Endothelial cell (in vitro differentiated cells): ENCODE measurements at places on chromosomes 3 and 15.

DNA sequence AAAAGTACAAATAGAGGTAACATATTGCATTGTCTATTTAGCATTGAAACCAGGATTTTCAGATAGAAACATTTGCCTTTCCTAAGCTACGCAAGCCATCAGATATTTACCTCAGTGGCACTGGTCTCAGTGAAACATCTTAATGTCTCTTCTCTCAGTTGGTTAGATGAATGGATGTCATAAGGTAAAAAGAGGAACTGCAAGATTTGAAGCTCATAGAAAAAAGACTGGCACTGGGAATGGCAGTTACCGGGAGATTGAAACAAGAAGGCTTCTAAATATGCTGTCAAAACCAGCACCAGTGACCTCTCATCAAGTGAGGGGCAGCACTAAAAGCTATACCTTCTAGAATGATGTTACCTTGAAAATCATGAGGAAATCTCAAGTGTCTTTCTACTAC, 486.4 kb downstream of the FHIT start:
- DNase-seq = no peak

- DNase-seq = no peak
These were observed 22.7 kb downstream of the EXD1 start for GRCh38 chr15:41207687-41208448.

GRCh38 chr15:29369261-29369660, 99.6 kb upstream of the NSMCE3 start:
- no peak for DNase-seq

DNA sequence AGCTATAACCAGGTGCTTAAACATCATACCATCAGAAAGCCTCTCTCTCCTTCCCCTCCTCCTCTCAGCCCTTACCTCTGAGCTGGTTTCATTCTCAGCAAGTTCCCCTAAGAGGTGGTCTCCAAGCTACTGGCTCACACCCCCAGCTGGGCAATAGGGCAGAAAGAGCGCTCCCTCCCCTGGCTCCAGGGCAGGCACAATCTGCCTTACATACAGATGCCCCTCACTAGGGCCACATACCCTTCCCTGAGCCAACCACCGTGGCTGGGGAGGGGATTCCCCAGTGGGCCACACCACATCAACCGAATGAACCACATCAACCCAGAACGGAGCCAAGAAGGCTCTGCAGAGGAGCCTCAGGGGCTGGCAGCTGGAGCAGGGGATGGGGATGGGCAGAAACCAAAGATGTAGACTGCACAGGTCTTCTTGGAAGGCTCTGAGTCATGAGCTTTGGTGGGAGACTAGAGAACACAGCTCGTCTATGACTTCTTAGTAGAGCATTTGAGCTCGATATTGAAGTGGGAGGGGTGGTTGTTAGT, 4.6 kb upstream of the FBLN2 start:
- DNase-seq = no peak

DNA sequence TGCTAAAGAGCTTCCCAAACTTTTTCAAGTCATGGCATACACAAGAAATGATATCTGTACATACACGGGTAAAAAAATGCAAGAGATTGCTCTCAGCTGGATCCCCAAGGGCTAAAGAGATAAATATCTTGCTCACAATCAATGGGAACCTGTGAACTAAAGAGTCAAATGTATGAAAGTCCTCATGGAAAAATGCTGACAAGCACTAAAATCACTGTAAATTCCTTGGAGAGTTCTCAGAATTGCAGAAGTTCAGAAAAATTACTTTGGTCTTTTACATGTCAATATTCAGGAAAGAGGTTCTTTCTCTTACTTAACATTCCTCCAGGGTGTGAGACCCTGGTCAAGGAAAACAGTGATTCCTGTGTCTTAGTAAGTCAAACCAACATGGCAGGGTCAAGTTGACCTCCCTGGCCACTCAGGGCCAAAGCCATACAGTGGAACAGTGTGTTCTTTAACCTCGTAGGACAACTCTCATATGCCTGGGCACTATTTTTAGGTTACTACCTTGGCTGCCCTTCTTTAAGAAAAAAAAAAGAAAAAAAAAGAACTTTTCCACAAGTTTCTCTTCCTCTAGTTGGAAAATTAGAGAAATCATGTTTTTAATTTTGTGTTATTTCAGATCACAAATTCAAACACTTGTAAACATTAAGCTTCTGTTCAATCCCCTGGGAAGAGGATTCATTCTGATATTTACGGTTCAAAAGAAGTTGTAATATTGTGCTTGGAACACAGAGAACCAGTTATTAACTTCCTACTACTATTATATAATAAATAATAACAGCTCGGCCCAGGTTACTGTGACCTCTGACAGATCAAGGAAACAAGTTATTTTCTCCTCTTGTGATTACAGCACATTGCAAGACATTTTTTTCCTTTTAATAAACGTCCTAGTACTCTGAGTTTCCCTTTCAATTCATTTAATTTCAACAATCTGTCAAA, 12.5 kb downstream of the SSR3 start:
- no peak for DNase-seq

GRCh38 chr3:172836390-172836997, 86.0 kb downstream of the ECT2 start:
- peak; percentile 46 for DNase-seq

- DNase-seq = no peak
These were observed 30.7 kb downstream of the SCN11A start for GRCh38 chr3:39021029-39021428.

DNA sequence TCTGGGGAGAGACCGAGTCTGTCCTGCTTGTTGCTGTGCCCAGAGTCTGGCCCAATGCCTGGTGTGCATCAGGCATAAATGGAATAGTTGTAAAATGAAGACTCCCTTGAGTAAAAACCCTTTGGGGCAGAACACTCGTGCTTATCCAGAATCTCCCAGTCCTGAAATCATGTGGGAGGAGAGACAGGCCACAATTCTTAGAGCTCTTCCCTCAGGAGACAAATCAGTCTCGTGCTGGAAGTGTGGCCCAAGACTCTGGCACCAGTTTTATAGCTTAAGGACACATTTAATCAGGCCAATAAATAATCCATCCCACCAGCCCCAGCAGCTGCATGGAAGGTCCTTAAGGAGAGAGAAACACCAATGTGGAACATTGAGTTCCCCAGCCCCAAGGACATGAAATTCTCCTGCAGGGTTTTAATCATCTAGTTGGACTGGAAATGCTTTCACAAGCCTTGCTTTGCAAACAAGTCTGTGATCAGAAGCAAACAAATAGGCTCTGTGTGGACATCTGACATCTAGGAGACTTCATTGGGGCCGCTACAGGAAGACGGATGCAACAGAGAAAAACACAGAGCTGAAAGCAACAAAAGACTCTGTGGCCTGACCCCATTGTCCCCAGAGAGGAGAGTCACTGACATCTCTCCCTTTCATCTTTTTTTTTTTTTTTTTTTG, 70.4 kb downstream of the LSM3 start:
- DNase-seq = no peak

DNA sequence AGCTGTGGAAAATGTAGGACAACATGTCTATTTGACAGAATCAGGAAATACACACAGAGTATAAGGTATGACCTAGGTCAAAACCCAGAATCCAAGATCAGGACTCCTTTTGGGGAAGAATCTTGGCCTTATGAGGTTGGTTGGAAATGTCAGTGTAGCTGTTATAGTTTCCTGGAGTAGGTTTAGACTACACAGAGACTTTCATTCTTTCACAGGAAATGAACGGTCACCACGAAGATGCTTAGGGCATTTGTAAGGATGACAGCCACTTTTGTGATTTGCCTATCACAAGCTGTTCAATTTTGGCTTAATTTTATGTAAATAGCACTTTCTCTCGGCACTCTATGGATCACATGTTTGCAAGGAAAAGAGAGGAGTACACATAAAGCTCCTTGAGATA, 18.6 kb upstream of the ZBTB20 start:
- no peak for DNase-seq

GRCh38 chr3:10581251-10581650, 75.9 kb upstream of the ATP2B2 start:
- DNase-seq = no peak

GRCh38 chr15:74781431-74782258, at the start of gene CSK:
TSS of gene CSK (plus strand) at chr15:74782080. CDS start at chr15:74798298, 16,218 bp downstream.
- DNase-seq = peak; percentile 85

GRCh38 chr15:98966091-98966787, 41.4 kb downstream of the PGPEP1L start:
- DNase-seq = no peak

DNA sequence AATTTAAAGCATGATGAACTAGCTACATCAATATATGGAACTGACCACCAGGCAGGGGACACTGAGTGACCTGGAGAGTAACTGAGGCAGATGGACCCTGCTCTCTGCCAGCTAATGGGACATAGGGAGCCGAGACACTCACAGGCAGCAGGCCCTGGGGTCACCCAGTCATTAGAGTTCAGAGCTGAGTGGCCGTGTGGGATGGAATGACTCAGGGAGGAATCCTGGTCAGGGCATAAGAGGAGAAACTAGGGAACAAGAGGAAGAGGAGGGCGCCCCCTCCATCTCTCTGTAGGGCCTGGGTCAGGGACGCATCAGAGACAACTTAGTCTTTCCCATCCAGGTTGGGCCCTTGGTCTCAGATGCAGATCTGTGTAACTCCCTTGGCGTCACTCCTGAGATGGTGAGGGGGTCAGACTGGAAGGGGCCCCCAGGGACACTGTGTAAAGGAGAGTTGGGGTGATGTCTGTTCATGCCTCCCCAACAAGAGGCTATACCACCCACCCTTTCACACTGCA, 39.8 kb downstream of the CCDC12 start:
- DNase-seq = no peak

GRCh38 chr3:135991621-135992020, 26.1 kb downstream of the PPP2R3A start:
- no peak for DNase-seq

GRCh38 chr3:18134386-18135059, 290.6 kb downstream of the SATB1 start:
- DNase-seq = no peak

DNA sequence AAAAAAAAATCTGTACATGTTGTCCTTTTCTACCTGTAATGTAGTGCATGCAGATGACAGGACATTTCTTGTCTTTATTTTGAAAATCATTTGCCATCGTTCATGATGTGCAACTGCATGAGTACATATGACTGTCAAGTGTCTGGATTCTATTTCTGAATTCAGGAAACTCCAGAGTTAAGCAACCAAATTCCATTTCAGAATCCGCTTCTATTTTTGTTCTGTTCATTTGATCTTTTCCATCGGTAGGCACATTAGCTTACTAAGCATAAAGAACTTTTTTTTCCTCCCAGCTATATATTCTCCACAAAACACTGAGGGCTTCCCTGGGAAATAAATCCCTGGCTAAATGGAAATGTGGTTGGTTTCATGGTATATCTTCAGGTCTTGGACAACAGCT, 365.6 kb downstream of the PTPRG start:
- DNase-seq = no peak

- DNase-seq = no peak
These were observed 307.2 kb downstream of the FEZF2 start for GRCh38 chr3:62065985-62066693.

GRCh38 chr3:107542665-107543064, 19.9 kb downstream of the BBX start:
- DNase-seq = no peak

DNA sequence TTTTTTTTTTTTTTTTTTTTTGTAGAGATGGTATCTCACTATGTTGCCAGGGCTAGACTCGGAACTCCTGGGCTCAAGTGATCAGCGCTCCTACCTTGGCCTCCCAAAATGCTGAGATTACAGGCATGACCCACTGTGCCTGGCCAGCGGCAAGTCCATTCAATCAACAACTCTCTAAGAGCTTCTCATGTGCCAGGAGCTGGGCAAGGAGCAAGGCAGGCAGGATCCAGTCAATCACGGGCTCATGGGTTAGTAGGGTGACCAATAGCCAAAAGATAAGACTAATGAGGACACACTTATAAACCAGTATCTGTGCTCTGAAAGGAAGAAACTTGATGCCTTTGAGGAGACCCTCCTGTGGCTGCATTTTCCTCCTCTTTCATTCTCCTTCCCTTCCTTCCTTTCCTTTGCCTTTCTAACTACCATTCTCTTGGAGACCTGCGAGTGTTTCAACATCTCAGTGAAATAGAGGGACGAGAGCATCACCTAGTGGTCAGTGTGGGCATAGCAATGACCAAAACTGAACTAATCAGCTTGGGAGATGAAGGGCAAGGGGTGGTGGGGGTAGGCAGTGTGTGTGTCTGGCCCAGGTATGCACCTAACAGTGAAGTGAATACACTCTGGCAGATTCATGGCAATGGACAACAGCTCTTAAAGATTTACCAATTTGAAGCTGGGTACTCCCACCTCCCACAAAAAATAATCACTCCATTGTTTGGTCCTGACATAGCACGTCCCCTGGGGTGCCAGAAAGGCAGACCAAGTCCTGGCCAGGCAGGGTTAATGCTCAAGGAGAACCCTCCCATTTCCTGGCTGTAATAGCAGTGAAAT, 6.3 kb downstream of the RPP25 start:
- DNase-seq = peak; percentile 85

DNA sequence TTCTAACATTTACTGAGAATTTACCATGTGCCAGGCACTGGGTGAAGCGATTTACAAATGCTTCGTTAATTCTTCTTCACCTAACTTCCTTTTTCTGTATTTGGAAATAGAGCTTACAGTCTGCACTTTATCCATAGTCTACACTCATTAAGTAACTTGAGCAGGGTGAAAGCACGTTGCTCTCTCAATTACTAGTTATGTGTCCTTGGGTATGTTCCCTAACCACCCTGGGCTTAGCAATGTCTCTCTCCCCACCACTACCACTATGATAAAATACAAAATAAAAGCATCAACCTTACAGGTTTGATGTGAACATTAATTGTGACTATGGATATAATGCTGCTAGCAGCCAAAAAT, 172.9 kb upstream of the SLC2A2 start:
- no peak for DNase-seq

DNA sequence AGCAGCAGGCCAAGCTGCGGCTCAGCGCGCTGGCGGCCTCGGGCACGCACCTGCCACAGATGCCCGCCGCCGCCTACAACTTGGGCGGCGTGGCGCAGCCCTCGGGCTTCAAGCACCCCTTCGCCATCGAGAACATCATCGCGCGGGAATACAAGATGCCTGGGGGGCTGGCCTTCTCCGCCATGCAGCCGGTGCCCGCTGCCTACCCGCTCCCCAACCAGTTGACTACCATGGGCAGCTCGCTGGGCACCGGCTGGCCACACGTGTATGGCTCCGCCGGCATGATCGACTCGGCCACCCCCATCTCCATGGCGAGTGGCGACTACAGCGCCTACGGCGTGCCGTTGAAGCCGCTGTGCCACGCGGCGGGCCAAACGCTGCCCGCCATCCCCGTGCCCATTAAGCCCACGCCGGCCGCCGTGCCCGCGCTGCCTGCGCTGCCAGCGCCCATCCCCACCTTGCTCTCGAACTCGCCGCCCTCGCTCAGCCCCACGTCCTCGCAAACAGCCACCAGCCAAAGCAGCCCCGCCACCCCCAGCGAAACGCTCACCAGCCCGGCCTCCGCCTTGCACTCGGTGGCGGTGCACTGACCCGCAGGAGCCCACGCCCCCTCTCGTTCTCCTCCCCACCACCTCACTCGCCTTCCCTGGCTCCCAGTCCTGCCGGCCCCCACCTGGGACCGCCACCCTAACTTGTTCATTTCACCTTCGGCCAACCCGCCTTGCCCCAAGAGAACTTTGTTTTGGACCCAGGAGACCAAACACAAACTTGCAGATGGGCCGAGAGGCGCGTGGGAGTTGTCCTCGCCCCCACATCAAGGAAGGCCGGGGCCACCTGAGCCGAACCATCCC, 1.5 kb downstream of the FOXB1 start:
- DNase-seq = peak; percentile 30
